DMS79 (cell line): ENCODE measurements at places on chromosomes 7 and 10.
A peak's percentile ranks its signal among the peaks of the same experiment; 100 is the strongest.

DNA sequence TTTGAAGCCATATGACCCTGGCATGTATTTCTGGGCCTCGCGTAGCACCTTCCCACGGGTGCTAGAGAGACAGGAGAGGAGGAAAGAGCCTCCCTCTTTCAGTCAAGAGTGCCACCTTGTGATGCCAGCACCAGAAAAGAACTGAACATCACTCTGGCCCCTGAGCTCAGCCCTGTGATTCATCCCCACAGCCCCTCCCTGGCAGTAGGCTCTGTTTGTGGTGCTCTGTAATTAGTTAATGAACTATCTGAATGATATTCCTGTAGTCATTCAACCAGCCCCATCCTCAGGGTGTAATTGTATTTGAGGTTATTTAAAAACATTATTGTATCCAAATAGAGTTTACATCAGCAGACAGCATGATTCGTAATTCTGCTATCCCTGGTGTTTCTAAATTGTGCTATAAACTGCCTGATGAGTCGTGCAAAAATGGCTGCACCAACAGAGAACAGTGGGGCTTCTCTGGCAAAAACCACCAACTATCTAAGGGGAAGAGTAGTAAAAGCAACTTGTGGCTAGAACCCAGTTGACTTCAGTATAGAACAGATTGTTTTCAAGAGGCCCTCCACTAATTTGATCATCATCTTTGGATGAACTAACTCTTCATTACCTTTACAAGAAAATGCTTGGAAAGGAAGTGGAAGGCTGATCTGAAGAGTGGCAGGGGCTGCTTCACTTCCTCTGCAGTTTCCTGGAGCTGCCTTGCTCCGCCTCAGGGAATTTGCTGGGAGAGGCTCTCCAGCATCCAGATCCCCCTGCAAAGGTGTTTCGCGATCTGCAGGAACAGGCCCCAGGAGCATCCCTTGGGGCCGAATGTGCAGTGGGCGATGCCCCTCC lies 23.7 kb upstream of the TIAL1 start:
- DNase-seq, result no peak

GRCh38 chr7:140722254-140722653 lies 25.7 kb downstream of the NDUFB2 start:
- DNase-seq, result peak; percentile 73

DNA sequence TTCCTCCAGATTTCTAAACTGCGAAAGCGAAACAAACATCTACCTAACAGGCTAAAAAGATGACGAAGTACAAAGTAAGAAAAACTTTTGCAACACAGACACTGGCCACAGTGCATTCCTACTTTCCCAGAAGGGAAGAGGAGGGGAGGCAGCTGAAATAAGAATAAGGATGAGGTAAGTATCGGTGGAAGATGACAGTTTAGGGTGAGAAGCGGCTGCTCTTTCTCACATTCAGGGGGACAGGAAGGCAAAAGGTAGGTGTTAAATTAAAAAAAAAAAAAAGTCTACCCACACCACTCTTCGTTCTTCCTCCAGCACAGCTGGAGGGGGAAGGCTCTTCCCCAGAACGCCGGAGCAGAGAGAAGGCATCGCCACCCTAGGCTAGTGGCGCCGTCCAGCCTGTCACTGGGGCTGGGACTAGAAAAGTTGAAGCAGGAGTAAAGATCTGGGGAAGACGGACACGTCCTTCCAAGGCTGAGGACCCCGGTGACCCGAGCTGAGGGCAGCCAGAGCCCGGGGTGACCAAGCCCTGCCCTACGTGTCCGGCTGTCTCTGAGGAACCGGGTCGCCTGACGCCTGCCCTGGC lies 846 bp downstream of the DNAJC1 start:
- no peak for DNase-seq

- no peak for DNase-seq
Observed at GRCh38 chr7:11557627-11558026, 274.4 kb downstream of the THSD7A start.

GRCh38 chr7:151366880-151367222 lies 25.2 kb downstream of the NUB1 start:
- no peak for DNase-seq

- DNase-seq, result no peak
Observed at GRCh38 chr7:135920478-135920877, 56.7 kb downstream of the MTPN start.

- no peak for DNase-seq
Observed at GRCh38 chr7:110774071-110774470, 316.9 kb upstream of the LRRN3 start.

GRCh38 chr10:109875151-109875568 lies 48.2 kb downstream of the XPNPEP1 start:
- no peak for DNase-seq

DNA sequence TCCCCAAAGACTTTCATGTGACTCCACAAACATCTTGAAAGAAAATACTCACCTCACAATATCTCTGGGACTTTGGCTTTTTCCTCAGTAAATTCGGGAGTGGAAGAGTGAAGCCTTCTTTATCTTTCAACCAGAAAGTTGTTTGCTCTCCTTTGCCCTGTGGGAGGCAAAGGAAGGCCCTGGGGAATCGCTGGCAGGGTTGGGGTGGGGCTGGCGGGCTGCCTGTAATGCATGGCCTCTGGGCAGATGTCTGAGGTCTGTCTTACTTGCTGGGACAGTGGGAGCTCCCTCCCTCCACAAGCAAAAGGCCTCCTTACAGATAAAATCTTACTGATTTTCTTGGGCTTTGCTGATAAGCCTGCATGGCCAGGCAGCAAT lies 24.9 kb downstream of the TECTB start:
- no peak for DNase-seq

DNA sequence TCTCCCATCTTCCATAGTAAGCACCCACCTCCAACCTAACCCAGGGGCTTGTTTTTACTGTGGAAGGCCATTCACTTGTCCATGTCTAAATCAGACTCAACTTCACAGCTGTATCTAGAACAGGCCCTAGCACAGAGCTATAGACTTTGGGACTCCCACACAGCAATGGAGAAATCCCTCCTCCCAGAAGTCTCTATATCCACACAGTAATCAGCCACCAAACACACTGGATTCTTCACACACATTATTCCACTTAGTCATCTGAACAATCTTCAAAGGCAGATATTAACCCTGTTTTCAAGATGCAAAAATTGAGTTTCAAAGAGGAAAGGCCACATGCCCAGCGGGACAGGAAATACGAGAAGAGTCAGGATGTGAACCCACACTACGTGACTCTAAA lies 81.8 kb downstream of the MALSU1 start:
- DNase-seq, result no peak

- no peak for DNase-seq
Observed at GRCh38 chr10:88091490-88092061, 228.2 kb downstream of the PTEN start.

GRCh38 chr10:90227217-90227656 lies 525.8 kb downstream of the KIF20B start:
- no peak for DNase-seq

DNA sequence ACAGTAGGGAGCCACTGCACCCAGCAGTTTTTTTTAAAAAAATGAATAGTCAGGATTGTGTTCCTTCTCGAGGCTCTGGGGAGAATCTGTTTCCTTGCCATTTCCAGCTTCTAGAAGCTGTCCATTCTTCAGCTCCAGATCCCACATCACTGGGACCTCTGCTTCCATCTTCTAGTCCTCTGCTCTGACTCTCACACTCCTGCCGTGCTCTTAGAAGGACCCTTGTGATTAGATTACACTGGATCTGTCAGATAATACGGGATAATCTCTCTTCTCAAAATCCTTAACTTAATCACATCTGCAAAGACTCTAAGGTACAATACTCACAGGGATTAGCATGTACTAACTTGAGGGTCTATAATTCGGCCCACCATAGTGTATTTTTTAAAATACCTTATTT lies 158.9 kb upstream of the SP4 start:
- DNase-seq, result no peak

- DNase-seq, result no peak
Observed at GRCh38 chr10:94016727-94017714, 23.3 kb downstream of the PLCE1 start.

- no peak for DNase-seq
Observed at GRCh38 chr7:46089281-46089680, 168.2 kb upstream of the IGFBP3 start.

DNA sequence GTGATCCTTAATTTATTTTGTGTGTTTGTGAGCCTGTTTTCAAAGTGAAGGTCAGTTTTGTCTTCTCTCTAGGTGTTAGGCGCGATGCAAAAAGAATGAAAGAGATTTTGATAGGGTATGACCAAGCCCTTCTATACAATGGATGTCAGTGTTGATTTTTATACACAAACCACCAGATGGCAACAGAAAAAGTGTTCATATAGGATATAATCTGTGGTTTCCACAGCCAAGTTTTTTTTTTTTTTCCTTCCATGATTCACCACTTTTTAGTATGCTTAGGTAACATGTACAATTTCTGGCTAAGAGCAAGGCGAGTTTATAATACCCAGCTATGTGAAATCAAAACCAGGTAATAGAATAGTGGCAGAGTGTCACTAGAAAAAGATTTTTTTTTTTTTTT lies 8.1 kb downstream of the SDK1 start:
- DNase-seq, result no peak

- no peak for DNase-seq
Observed at GRCh38 chr7:121376979-121377378, 19.1 kb downstream of the FAM3C start.

GRCh38 chr10:133616371-133617130 lies 10.0 kb downstream of the FRG2B start:
- peak; percentile 31 for DNase-seq

DNA sequence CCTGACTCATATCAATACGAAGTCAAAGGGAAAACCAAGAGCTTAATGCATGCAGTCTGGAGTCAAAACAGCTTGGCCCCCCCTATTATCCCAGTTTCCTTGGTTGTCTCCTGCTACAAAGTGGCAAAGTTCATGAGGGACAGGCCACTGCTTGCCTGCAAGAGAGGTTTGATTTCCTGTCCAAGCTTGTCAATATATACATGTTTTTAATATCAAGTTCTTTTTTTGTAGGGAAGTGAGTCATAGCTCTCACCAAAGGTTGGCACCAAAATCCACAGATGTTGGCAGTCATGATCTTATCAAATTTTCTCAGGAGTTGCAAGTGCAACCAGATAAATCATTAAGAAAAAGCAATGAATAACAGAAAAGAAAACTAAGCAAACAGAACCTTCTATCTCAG lies 176.8 kb downstream of the COBL start:
- no peak for DNase-seq

GRCh38 chr10:92421550-92421949 lies 130.6 kb downstream of the MARCHF5 start:
- no peak for DNase-seq
